ENCODE measurements at places on chromosomes 12 and 14.
A peak's percentile ranks its signal among the peaks of the same experiment; 100 is the strongest.

- DNase-seq, result peak; percentile 27
These were observed 169.9 kb downstream of the KIF21A start for GRCh38 chr12:39272871-39273655.

DNA sequence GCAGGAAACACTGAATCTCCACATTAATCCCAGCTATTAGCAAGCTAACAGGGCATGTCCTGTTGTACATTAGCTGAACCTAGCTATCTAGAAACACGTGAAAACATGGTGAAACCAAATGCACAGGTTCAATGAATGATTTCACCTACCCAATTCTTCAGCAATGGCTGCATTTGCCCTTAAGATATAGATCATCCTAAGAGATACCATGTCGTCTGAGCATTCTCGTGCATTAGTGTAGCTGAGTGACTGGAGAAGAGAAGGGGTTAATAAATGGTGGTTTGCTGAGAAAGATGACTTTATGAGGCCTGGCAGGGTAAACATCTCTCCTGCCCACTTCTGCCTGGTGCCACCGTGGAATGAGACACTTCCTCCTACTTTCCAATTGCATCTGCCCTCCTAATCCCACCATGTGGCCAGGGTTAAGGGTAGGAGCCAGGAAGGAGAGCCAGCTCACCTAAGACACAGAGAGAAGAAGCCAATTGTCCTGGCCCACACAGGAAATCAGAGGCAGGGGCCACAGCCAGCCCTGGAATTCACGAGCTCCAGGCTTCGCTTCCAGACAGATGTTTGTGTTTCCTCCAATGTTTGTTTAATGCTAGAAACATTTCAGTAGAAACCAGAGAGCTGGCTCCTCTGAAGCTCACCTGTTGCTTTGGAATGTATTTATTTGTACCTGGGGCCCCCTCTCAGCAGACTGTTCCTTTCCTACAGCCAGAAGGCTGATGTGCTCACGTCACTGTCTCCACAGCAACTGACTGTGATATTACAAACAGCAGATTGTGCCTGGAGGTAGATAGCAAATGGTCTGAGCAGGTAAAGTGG is 126.0 kb upstream of the PARP11 start:
- no peak for DNase-seq

- DNase-seq, result no peak
These were observed 38.1 kb upstream of the PTCSC3 start for GRCh38 chr14:36214476-36215216.

DNA sequence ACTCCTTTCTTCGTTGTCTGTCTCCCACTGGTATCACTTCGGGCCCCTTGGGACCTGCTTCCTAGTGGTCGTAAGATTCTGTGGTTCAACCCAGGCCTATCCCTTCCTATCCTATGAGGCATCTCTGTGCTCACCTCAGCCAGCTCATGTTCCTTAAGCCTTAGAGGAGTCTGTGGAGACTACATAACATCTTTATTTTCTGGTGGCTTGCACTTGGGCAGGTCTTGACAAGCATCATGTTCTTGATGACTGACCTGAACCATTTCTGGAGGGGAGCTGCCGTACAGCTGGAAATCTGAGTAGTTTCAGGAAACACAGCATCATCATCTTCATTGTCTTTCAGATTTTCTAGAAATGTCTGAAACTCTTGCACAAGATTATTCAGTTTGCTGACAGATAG is 69.3 kb downstream of the PPFIBP1 start:
- no peak for DNase-seq

- DNase-seq, result no peak
These were observed 49.9 kb upstream of the LTBP2 start for GRCh38 chr14:74661726-74662450.

DNA sequence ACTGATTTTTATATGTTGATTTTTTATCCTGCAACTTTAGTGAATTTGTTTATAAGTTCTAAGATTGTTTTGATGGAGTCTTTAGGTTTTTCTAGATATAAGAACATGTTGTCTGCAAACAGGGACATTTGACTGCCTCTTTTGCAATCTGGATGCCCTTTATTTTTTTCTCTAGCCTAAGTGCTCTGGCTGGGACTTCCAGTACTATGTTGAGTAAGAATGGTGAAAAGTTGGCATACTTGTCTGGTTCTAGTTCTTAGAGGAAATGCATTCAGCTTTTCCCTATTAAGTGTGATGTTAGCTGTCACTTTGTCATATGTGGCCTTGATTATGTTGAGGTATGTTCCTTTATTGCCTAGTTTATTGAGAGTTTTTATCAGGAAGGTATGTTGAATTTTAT is 68.1 kb downstream of the ERC1 start:
- no peak for DNase-seq

DNA sequence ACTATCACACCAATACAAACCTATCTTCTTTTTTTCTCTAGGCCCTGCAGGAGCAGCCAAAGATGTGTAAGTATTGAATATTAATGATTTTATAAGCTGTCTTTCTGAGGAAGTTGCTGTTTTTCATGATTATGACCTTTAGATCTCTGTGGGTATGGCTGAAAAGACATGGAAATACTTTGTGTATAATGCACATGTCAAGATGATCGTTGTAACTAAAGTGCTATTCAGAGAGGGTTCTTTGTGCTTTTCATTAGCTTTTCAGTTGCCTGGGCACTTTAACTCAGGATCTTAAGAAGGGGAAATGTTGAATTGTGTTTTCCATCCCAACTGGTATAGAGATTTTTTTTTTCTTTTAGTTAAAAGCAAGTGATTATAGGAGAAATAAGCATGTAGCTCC is 18.1 kb downstream of the C12orf75 start:
- DNase-seq, result no peak

GRCh38 chr14:103140316-103141109 is 17.3 kb downstream of the TNFAIP2 start:
- no peak for DNase-seq

- no peak for DNase-seq
These were observed 164.9 kb downstream of the CCDC91 start for GRCh38 chr12:28355161-28355560.

GRCh38 chr14:22577334-22577908 is 11.6 kb downstream of the DAD1 start:
- DNase-seq, result no peak

- DNase-seq, result no peak
These were observed 298.1 kb downstream of the VRK1 start for GRCh38 chr14:97095269-97095668.

DNA sequence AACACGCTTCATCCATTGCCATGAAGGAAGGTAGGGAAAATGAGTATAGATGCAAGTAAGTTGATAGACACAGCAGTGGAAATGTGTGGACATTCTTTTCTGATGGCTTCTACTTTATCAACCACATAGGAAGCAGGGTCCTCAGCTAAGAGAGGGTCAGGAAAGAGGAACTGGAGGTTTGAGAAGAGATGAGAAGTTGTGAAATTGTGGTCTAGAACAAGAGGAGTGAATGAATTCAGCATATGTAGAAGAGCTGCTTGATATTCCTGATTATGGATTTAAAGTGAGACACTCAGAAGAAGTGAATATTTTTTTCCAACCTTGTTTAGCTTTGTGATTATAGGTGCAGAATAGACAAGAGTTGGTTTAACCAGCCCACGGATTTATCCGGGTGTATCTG is 128.5 kb downstream of the SLC15A5 start:
- no peak for DNase-seq

GRCh38 chr12:4134448-4135263 is 138.9 kb upstream of the CCND2 start:
- peak; percentile 82 for DNase-seq

DNA sequence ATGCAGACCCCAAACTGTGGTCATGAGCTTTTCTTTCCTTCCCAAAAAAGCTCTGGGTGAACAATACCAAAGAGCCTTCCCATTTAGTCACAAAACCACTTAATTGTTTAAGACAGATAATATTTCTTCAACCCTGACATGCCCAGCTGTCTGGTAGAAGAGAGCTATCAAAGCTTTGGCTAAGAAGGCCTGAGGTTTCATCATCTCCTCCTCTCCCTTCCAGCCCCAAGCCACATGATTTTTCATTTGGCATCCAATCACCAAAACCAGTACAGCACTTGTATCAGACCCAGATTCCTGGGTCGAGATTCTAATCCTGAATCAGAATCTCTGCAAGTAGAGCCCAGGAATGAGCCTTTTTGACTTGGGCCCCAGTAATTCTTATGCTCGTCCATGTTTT is 199.6 kb upstream of the TMEM260 start:
- DNase-seq, result no peak

GRCh38 chr14:35331605-35332516 is 39.7 kb downstream of the PSMA6 start:
- DNase-seq, result no peak

- no peak for DNase-seq
These were observed 13.5 kb upstream of the TESPA1 start for GRCh38 chr12:54997929-54998522.

DNA sequence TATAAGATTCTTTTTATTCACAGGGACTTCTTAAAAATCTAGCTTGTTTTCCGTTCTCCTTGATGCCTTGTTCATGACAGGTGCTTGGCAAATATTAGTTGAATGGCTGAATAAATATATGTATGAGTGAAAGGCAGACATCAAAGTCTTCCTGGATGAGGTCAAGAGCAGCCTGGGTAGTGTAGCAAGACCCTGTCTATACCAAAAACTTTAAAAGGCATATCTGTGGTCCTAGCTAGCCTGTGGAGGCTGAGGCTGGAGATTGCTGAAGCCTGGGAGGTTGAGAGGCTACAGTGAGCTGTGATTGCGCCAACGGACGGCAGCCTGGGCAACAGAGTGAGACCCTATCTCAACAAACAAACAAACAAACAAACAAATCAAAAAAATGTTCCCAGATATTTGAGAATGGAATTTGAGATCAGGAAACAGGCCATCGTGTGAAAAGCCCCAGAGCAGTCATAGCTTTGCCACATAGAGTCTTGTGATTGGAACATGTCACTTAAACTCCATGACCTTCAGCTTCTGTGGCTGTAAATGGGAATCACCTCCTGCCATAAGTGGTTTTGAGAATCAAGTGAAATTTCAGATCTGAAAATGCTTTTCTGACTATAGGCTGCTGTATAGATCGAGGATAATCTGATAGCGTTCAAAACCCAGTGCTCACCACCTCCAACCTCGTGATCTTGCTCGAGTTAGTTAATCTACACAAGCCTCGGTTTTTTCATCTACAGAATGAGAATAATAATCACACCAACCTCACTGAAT is 64.3 kb downstream of the ZFP36L1 start:
- no peak for DNase-seq

- no peak for DNase-seq
These were observed 409.6 kb downstream of the APAF1 start for GRCh38 chr12:99054601-99055128.

- DNase-seq, result peak; percentile 83
These were observed 87.2 kb downstream of the NINJ2 start for GRCh38 chr12:575948-576614.

- no peak for DNase-seq
These were observed 179.1 kb downstream of the KCNA5 start for GRCh38 chr12:5222729-5223128.

- DNase-seq, result no peak
These were observed 215.5 kb downstream of the CRADD start for GRCh38 chr12:93892423-93893268.

DNA sequence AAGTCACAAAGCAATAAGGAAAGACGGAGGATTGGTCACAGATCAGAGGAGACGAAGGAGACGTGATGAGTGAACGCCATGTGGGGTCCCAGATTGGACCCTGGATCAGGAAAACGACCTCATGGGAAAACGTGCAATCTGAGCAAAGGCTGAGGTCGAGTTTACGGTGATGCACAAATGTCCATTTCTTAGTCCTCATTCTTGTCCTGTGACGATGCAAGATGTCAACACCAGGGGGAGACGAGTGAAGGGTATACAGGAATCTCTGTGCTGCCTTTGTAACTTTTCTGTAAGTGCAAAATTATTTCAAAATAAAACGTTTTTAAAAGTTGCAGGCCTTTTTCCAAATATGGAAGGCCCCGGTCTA is 329.8 kb downstream of the MED13L start:
- no peak for DNase-seq

- no peak for DNase-seq
These were observed 328.1 kb downstream of the ALG10 start for GRCh38 chr12:34350092-34351041.

GRCh38 chr12:62683776-62684569 is 217.3 kb downstream of the MON2 start:
- no peak for DNase-seq

- no peak for DNase-seq
These were observed 166.1 kb upstream of the E2F7 start for GRCh38 chr12:77231501-77231918.

DNA sequence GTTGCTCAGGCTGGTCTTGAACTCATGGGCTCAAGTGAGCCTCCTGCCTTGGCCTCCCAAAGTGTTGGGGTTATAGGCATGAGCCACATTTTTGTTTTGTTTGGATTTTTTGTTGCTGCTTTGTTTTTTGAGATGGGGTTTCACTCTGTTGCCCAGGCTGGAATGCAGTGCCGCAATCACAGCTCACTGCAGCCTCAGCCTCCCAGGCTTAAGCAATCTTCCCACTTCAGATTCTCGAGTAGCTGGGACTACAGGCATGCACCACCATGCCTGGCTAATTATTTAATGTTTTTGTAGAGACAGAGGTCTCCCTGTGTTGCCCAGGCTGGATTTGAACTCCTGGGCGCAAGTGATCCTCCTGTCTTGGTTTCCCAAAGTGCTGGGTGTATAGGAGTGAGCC is 5.7 kb upstream of the PLEK2 start:
- no peak for DNase-seq

GRCh38 chr14:93146119-93146518 is 30.4 kb upstream of the ITPK1 start:
- DNase-seq, result no peak

DNA sequence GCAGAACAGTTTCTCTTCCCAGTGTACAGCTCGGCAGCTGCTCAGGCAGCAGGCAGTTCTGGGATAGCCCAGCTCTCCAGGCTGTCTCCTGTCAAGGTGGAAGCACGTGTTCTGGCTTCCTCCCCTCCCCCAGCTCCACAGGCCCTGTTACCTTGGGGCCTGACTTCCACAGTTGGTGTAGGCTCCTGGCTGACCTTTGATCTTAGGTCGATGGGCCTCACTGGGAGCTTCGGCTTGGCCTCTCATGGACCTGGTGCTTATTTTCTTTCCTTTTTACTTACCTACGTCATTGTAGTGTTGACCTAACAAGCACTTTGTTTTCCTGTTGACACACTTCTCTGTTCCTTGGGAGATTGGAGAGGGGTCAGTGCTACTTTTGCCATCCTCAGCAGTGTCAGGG is 17.0 kb downstream of the DLST start:
- no peak for DNase-seq

GRCh38 chr12:127936463-127936862 is 330.5 kb upstream of the TMEM132C start:
- DNase-seq, result no peak

GRCh38 chr12:113135178-113136127 is at the start of gene RASAL1:
RASAL1 (minus strand) TSS chr12:113135761; CDS start chr12:113135462, 299 bp downstream.
- peak; percentile 94 for DNase-seq

All from WTC11 (cell line).